PC-9 (cell line): ENCODE measurements at places on chromosomes 1 and 21. TPM values are rescaled to one million over a fixed set of nuclear protein-coding genes. Genes with fewer than 3 reads are reported as not detected.

DNA sequence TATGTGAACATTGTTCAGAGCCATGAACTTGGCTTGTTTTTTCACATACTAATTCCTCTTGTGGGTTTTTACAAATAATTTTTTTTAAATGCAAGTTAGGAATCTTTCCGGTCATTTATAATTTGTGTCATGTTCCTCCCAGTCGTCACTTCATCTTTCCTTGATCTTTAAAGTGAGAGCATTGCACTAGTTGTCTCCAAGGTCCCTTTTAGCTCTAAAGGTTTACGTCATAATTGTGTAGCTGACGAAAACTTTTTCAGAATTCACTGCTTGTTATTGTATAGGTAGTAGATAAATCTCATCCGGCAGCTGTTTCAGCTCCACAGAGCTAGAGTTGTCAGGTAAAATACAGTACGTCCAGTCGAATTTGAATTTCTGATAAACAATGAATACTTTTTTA, 33.6 kb downstream of the SOAT1 start:
- no peak overlapping the region for H3K4me3 ChIP-seq
- no peaks in the 10 kb centered on the region for H3K27me3 ChIP-seq
- no peak for DNase-seq
- no peak overlapping the region for H3K27ac ChIP-seq

- no peaks in the 10 kb centered on the region for H3K36me3 ChIP-seq
- no peak for DNase-seq
- no peak overlapping the region for H3K4me3 ChIP-seq
- H3K27ac ChIP-seq: no peak overlapping the region
- peaks cover 10% of the 10 kb centered on the region; the same call in 1 of the 2 replicates for H3K4me1 ChIP-seq
These were observed 18.1 kb upstream of the IFFO2 start for GRCh38 chr1:18974606-18975005.

GRCh38 chr1:236273358-236273757, 8.4 kb downstream of the ERO1B start:
- H3K36me3 ChIP-seq: no peaks in the 10 kb centered on the region
- no peak overlapping the region for H3K4me3 ChIP-seq
- no peak overlapping the region for H3K27ac ChIP-seq
- no peaks in the 10 kb centered on the region for H3K4me1 ChIP-seq

DNA sequence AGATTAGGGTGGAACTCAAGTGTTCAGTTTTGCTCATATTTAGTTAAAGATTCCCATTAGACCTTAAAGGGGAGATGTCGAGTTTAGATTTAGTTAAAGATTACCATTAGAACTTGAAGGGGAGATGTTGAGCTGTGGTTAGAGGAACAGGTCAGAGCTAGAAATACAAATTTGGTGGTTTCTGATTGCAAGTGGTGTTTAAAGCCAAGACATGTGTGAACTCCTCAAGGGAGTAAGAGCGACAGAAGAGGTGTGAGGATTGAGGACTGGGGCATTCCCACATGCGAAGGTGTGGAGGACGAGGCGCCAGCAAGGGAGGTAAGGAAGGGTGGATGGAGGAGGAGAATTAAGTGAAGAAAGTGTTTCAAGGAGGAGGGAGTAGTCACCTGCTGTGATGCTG, 168.6 kb downstream of the IER5 start:
- no peaks in the 10 kb centered on the region for H3K36me3 ChIP-seq
- no peak overlapping the region for H3K27ac ChIP-seq
- H3K27me3 ChIP-seq: peaks cover 24% of the 10 kb centered on the region
- no peaks in the 10 kb centered on the region for H3K4me1 ChIP-seq
- H3K4me3 ChIP-seq: no peak overlapping the region

- H3K4me3 ChIP-seq: no peak overlapping the region
- DNase-seq: no peak
- no peak overlapping the region for H3K27ac ChIP-seq
- no peaks in the 10 kb centered on the region for H3K27me3 ChIP-seq
These were observed 272.2 kb downstream of the LMO4 start for GRCh38 chr1:87600854-87601253.

- H3K27ac ChIP-seq: no peak overlapping the region
- no peaks in the 10 kb centered on the region for H3K4me1 ChIP-seq
- no peak for DNase-seq
- H3K27me3 ChIP-seq: no peaks in the 10 kb centered on the region
These were observed 609.1 kb downstream of the KIF26B start for GRCh38 chr1:245763873-245764331.

- DNase-seq: no peak
- H3K36me3 ChIP-seq: no peaks in the 10 kb centered on the region
- H3K27me3 ChIP-seq: no peaks in the 10 kb centered on the region
- H3K4me1 ChIP-seq: peaks cover 9% of the 10 kb centered on the region
- H3K4me3 ChIP-seq: no peak overlapping the region
These were observed 27.4 kb upstream of the DNASE2B start for GRCh38 chr1:84370831-84371394.

DNA sequence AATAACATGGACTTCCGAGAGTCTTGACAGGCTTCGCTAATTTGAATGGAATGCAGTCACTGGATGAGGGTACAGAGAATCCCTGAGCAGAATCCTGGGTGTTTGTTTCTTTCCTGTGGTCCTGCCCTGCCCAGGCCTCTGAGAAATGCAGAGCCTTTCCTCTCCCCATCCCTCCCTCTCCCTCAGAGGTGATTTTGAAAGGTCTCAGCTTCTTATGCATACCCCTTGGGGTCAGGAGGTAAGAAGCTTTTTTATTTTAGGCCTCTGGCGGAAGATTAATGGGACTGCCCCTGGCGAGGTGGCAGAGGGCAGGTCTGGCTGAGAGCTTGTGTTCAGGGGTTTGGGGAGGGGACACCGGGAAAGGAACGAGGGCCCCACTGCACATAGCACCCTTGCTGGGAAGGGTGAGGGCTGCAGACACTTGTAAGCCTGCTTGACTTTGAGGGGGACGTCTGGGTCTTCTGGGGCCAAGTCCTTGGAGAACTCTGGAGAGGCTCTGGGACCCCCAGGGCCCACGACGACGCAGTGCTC, 116.5 kb upstream of the SLC45A1 start:
- peaks cover 88% of the 10 kb centered on the region for H3K4me1 ChIP-seq
- peak; percentile 76 for DNase-seq
- peak overlapping the region; percentile 100 for H3K27ac ChIP-seq
- H3K27me3 ChIP-seq: no peaks in the 10 kb centered on the region
- H3K4me3 ChIP-seq: peak overlapping the region; percentile 61; the same call in 1 of the 2 replicates
- no peaks in the 10 kb centered on the region for H3K36me3 ChIP-seq

DNA sequence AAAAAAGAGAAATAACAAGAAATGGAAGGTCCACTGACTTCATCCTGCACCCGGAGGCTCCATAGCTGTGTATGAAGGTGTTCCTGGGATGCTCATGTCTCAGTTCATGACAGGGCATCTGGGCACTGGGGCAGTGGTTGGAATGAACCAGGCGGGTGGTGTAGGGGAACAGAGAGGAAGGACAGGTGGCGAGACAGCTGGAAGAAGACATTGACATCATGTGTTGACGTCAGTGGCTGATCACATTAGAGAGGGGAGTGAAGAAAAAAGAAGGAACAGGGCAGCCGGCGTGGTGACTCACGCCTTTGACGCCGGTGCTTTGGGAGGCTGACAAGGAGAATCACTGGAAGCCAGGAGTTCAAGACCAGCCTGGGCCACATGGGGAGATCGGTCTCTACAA, 50.1 kb downstream of the HUNK start:
- no peak overlapping the region for H3K27ac ChIP-seq
- H3K4me3 ChIP-seq: no peak overlapping the region
- H3K27me3 ChIP-seq: peaks cover 49% of the 10 kb centered on the region; the same call in 1 of the 2 replicates
- no peaks in the 10 kb centered on the region for H3K4me1 ChIP-seq
- no peaks in the 10 kb centered on the region for H3K36me3 ChIP-seq
- DNase-seq: no peak

GRCh38 chr1:99551812-99552614, 93.9 kb upstream of the PALMD start:
- H3K4me3 ChIP-seq: no peak overlapping the region
- H3K27ac ChIP-seq: no peak overlapping the region
- no peaks in the 10 kb centered on the region for H3K36me3 ChIP-seq
- H3K4me1 ChIP-seq: peaks cover 14% of the 10 kb centered on the region
- no peaks in the 10 kb centered on the region for H3K27me3 ChIP-seq

- H3K27me3 ChIP-seq: no peaks in the 10 kb centered on the region
- no peak overlapping the region for H3K4me3 ChIP-seq
- H3K27ac ChIP-seq: no peak overlapping the region
- DNase-seq: no peak
- H3K36me3 ChIP-seq: no peaks in the 10 kb centered on the region
These were observed 134.1 kb downstream of the ZC3H11B start for GRCh38 chr1:219478811-219479210.

DNA sequence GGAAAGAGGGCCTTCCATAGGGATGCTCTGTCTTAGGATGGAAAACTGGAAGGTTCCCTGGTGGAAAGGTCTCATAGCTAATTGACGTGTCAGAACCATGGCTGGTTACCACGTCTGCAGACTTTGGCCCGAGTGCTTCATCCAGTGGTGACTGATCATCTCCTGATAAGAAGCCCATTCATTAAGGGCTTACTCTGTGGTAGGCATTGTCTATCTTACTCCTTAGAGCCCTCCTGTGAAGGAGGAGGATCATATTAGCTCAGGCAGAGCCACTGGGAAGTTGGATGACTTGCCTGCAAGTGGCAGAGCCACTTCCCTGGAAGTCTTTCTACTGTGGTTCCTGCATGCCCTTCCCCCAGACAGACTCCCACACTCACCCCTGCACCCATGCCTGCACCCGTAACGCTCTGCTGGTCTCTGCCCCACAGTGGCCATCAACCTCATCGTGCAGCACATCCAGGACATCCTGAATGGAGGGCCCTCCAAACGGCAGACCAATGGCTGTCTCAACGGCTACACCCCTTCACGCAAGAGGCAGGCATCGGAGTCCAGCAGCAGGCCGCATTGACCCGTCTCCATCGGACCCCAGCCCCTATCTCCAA, 79.9 kb downstream of the UCK2 start:
- no peaks in the 10 kb centered on the region for H3K27me3 ChIP-seq
- H3K27ac ChIP-seq: no peak overlapping the region
- no peak for DNase-seq
- H3K4me3 ChIP-seq: no peak overlapping the region
- H3K36me3 ChIP-seq: peaks cover 15% of the 10 kb centered on the region; the same call in 1 of the 2 replicates
- no peaks in the 10 kb centered on the region for H3K4me1 ChIP-seq

DNA sequence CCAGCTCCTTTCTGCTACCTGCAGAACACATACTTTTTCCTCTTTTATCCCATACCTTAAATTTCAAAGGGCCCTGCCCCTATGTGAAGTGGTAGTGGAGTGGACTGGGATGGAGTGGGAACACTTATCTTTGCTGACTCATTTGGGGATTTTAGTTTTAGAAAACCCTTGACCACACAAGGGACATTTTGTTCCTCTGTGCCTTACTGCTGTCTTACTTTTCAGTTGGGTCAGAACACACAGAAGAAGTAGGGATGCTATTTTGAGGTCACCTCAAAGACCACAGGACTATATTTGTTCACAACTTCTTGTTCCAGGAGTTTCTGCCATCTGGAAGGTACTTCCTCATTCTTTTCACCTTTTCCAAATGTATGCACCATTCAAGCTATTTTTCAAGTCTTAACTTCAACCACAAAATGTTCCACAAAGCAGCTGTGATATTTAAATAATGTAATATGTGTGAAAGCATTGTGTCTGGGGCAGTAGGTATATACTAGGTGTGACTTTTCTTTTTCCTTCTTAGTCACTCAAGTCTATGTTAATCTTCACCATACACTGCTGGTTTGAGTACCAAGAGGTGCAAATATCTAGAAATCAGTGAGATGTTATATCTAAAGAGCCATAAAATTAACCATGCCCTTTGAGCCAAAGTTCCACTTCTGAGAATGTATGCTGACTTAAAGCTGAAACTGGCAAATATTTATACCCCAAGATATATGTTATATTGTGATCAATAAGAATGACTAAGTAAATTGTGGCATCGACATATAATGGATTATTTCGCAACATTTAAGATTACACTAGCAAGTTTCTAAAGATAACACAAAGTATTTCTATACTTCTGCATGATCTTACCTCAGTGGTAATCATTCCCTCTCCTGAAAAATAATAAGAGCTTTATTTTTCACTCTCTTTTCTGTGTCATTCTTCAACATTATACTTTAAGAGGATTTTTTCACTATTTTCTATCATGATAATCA, 308.5 kb downstream of the MRPL39 start:
- no peaks in the 10 kb centered on the region for H3K4me1 ChIP-seq
- H3K27ac ChIP-seq: no peak overlapping the region
- DNase-seq: no peak
- H3K36me3 ChIP-seq: no peaks in the 10 kb centered on the region
- no peaks in the 10 kb centered on the region for H3K27me3 ChIP-seq
- H3K4me3 ChIP-seq: no peak overlapping the region

DNA sequence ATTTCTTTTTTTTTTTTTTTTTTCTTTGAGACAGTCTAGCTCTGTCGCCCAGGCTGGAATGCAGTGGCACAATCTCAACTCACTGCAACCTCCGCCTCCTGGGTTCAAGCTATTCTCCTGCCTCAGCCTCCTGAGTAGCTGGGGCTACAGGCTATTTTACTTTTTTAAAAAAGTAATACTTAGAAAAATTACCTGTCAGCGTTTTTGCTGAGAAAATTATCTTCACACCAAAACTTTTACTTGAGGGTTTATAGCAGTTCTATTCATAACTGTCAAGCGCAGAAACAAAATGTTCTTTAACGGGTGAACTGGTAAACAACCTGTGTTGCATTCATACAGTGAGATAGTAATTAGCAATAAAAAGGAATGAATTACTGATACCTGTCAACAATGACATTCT, 1.5 kb upstream of the SLC25A24 start:
- no peaks in the 10 kb centered on the region for H3K27me3 ChIP-seq
- H3K36me3 ChIP-seq: peaks cover 21% of the 10 kb centered on the region
- H3K27ac ChIP-seq: no peak overlapping the region
- DNase-seq: no peak
- peaks cover 24% of the 10 kb centered on the region for H3K4me1 ChIP-seq
- no peak overlapping the region for H3K4me3 ChIP-seq

GRCh38 chr1:197557302-197557701, 218.0 kb downstream of the DENND1B start:
- no peak overlapping the region for H3K4me3 ChIP-seq
- no peaks in the 10 kb centered on the region for H3K36me3 ChIP-seq
- H3K27me3 ChIP-seq: no peaks in the 10 kb centered on the region
- no peaks in the 10 kb centered on the region for H3K4me1 ChIP-seq

GRCh38 chr1:11927866-11928592, 1.8 kb upstream of the KIAA2013 start:
- H3K4me3 ChIP-seq: no peak overlapping the region
- no peak overlapping the region for H3K27ac ChIP-seq
- H3K36me3 ChIP-seq: no peaks in the 10 kb centered on the region
- no peak for DNase-seq
- H3K4me1 ChIP-seq: peaks cover 12% of the 10 kb centered on the region; the same call in 1 of the 2 replicates
- no peaks in the 10 kb centered on the region for H3K27me3 ChIP-seq

DNA sequence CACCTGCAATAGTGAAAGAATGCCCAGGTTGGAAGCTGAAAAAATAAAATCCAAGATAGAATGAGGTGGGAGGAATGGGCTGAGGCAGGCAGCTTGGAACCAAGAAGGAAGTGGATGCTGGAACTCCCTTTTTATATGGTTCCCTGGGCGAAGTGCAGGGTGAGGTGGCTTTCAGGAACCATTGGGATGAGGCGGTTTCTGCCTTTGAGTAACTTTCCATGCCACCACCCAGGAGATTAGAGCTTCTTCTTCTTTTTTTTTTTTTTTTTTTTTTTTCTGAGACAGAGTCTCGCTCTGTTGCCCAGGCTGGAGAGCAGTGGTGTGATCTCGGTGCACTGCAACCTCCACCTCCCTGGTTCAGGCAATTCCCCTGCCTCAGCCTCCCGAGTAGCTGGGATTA, 17.8 kb upstream of the MRPS6 start:
- H3K4me1 ChIP-seq: no peaks in the 10 kb centered on the region
- no peak overlapping the region for H3K4me3 ChIP-seq
- H3K27ac ChIP-seq: no peak overlapping the region
- H3K27me3 ChIP-seq: no peaks in the 10 kb centered on the region

The MYBPH gene
- total RNA-seq: not detected in 2 replicates

The FYB2 gene
- total RNA-seq: not detected in 2 replicates

The TNN gene
- total RNA-seq: not detected in 2 replicates

The RPS6KA1 gene
- 60.5 and 68.5 TPM in 2 replicates for total RNA-seq

The GNG12 gene
- total RNA-seq: 69.9 and 102 TPM in 2 replicates

The IFI6 gene
- 8.6 and 16.4 TPM in 2 replicates for total RNA-seq

The C1QB gene
- total RNA-seq: not detected in 2 replicates
